ENCODE measurements at places on chromosomes 7 and 10.

GRCh38 chr10:5529702-5530411, 5.1 kb downstream of the CALML3 start:
- DNase-seq, result no peak

- no peak for DNase-seq
Measured at GRCh38 chr10:20891338-20891714, 5.8 kb downstream of the NEBL start.

GRCh38 chr7:1694611-1695511, 24.8 kb downstream of the ELFN1 start:
- no peak for DNase-seq

GRCh38 chr10:14312014-14312413, 18.7 kb downstream of the FRMD4A start:
- no peak for DNase-seq

DNA sequence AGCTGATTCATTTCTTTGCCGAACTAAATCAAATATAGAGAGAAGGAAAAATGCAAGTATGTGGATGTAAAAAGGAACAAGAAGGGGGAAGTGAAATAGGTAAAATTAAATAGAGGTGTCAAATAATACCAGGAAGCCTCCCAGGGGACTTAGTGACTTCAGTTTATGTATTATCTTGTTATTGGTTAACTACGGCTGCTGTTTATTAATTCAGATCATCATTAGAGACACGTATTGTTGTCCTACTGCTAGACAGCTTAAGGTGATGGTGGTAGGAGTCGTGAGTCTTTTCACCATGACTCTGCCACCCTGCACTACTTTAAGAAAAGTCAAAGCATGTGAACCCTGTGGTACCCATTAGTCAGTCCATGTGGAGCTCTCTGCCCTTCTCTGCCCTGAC, 289.1 kb downstream of the PRKG1 start:
- no peak for DNase-seq

GRCh38 chr10:132396494-132397035, 435 bp upstream of the PWWP2B start:
- no peak for DNase-seq

GRCh38 chr10:47449979-47450378, 33.9 kb downstream of the ANXA8 start:
- no peak for DNase-seq

GRCh38 chr10:22491931-22492615, 146.8 kb downstream of the SPAG6 start:
- no peak for DNase-seq

DNA sequence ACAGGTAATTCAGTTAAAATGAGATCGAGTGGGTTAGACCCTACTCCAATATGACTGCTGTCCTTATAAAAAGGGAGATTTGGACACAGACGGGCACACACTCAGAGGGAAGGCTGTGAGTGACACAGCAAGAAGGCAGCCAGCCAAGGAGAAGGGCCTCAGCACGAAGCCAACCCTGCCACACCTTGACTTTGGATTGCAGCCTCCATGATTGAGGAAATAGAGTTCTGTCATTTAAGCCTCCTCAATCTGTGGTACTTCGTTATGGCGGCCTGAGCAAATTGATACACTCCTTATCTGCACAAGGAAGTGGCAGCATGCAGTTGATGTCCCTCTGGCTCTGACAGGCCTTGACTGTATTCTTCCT, 43.8 kb downstream of the SH2D4B start:
- no peak for DNase-seq

- no peak for DNase-seq
Measured at GRCh38 chr7:83469076-83469475, 179.9 kb downstream of the SEMA3E start.

- DNase-seq, result no peak
Measured at GRCh38 chr10:5466451-5467206, 32.7 kb downstream of the CALML5 start.

GRCh38 chr7:132218876-132219275, 357.4 kb downstream of the PLXNA4 start:
- no peak for DNase-seq
